ENCODE measurements at places on chromosomes 12 and 14.

GRCh38 chr12:80019691-80020090 is 79.6 kb upstream of the OTOGL start:
- no peak for DNase-seq

- DNase-seq: no peak
Observed at GRCh38 chr12:41039461-41039860, 148.7 kb upstream of the PDZRN4 start.

GRCh38 chr14:66046035-66046434 is 440.1 kb upstream of the CCDC196 start:
- no peak for DNase-seq

DNA sequence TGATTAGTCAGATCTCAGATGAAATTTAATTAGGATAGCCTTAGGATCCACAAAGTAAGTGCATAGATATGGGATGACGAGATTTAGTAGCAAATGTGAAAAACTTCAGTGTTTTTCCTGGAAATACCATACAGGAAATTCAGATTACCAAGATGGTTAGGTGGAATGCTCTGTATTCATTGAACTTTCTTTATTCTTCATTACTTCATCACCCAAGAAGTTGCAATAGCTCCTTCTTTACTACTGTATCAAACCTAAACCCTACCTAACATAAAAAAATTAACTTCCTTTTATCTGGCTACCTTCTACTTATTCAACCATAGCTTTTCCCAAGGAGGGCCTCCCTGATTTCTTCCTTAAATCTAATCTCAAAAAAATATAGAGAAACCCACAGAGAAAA is 100.4 kb downstream of the TTC6 start:
- DNase-seq: no peak

DNA sequence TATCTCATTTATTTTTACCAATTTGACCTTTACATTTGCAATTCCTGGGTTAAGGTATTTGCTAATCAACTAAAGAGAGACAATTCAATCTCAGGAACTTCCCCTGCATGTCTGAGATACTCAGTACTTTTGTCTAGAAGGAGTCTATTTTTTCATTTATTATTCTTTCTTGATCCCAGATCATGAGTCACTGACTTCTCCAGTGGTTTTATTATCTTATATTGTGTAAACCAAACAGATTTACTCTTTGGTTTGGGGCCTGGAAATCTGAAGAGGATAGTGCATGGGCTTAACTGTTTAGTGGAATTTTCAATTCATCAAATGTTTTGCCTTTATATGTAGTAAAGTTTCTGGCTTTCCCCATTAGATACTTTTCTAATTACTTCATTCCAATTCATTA is 185.4 kb downstream of the ALG10B start:
- no peak for DNase-seq

GRCh38 chr12:6430124-6430989 is 14.4 kb upstream of the CD27 start:
- peak; percentile 55 for DNase-seq

DNA sequence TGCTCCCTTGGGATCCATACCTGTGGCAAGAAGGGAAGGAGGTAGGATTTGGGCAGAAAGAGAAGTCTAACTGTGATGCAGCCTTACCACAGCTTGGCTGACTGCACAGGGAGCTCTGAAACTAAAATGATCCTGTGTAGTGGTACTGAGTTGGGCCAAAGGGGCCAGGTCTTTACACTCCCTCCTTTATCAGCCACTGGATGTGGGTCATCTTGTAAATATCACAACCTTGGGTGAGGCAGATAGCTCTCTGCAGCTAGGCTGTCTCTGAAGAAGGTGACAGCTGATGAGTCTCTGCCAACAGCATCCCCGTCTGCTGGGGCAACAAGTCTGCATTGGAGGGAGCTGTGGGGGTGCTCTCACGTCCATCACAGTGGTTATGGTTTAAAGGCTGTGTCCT is 95.9 kb upstream of the CAND1 start:
- DNase-seq: no peak
